Hematopoietic multipotent progenitor cell treated with erythropoietin and hydrocortisone succinate and interleukin-3 and kit ligand, for 6 days (in vitro differentiated cells): ENCODE measurements at places on chromosomes 1 and 21.

DNA sequence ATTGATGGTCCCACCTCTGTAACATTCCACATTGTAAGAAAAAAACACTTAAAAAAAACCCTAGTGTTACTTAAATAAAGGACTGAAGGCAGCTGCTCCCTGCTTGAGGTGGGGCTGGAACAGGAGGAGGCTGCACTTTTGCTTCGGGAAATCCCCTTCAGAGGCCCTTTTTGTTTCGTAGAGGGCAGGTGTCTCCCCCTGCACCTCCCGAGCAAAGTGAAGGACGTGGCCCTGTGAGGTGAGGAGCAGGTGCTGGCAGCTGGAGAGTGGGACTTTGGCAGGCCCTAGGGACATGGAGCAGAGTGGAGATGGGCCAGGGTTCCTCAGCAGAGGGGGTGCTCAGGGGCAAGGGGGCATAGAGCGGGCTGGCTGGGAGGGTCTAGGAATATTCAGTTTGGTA is 33.4 kb upstream of the WNT4 start:
- no peak for DNase-seq

DNA sequence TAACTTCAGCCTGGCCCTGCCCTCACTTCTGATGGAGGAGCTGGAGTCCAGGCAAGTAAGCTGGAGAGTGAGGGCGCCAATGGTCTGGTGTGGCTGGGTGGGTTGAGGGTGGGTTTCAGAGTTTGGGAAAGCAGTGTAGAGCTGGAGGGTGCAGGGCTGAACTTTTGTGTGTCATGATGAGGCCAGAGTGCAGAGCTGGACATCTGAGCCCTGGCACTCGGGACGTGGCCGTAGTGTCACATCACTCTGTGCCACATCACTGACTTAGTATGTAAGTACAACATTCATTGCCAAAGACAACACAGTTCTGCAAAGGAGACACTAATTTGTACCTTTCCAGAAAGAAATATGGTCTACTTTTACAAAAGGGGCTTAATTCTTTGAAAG is 15.8 kb downstream of the SPATA46 start:
- DNase-seq = no peak

DNA sequence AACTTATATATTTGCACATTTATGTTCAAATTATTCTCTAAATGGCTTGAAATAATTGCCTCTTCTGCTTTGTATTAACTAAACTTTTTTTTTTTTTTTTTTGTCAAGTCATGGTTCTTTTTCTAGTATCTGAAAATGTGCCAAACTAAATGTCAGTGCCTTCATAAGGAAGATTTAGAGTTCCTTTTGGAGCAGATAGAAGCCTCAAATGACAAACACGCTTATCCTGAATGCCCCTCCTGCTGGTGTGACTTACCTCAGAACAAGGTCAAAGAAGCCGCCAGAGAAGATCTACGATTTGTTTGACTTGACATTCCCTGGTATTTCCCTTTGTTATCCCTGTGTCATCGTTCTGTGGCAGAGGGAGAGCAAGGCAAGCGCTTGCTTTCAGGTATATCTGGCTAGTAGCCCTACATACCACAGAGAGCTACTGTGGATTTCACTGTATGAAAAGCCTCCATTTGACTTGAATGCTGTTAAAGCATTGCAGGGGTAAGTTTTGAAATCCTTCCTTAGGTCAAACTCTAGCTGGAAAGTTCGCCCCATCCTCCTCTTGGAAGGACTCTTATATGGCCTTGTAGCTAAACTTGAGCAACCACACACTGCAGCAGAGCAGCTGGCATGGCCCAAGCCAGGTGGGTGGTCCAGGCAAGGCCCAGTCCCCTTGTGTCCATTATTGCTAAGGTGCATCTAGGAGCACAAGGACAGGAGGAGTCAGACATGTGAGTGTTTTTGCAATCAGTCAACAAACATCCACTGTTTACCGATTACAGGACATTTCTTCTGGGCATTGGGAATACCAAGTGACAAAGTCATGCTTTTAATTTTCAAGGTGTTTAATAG is 285.4 kb upstream of the USP25 start:
- no peak for DNase-seq

DNA sequence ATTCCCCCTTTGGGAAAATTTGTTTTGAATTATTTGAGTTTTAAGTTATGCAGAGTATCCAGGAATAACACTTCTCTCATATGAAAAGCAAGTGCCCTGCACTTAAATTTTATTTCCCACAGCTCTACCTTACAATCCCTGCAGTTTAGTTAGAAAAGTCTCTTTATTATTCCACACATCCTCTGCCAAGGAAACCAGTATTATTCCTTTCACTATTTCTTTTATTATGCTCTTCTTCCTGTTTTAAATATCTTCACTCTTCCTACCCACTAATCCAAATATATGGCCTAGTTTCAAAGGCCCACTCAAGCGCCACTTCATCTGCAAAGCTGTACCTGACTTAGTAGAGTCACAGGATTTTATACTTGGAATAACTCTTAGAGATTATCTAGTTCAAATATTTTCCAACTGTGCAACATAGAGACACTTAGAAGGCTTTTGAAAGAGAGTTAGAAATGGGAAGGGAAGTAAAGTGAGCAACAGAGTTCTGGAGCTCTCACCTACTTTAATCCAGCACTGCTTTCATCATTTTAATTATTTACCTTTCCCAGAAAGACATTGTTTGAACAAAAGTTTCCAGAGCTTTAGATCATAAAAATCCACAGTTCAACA is 97.2 kb upstream of the LYPLAL1 start:
- no peak for DNase-seq

DNA sequence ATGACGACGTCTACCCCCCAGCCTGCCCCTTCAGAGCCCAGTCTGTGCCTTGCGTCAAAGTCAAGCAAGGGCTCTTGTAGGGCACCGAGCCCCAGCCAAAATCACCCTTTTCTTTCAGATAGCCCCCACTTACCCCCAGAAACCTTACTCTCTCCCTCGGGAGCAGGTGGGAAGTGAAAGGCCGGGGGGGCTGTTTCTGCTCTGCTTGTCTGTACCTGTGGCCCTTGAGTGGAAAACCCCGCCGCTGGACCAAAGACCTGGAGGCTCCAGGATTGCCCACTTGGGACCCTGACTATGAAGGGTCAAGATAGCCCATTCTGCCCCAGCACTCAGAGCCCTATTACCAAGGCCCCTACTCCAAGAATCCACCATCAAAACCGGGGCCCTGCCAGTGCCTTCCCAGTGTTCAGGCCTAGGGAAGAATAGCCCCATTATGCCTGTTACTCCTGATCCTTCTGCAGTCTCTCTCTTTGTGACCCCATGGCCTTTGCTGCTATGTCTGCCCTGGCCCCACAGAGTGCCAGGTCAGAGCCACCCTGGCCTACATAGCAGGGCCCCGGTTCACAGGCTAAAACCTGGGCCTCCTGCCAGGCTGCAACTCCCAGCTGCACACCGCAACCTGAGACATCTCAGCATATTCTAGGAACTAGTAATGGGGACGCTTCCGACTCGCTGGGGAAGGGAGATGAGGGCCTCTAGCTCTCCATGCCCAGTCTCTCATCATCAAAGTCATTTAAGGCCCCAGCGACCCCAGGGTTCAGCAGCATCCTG is 22.2 kb upstream of the HPDL start:
- peak; percentile 57 for DNase-seq
